GM23248 (cell line): ENCODE measurements at places on chromosomes 16 and 17.

DNA sequence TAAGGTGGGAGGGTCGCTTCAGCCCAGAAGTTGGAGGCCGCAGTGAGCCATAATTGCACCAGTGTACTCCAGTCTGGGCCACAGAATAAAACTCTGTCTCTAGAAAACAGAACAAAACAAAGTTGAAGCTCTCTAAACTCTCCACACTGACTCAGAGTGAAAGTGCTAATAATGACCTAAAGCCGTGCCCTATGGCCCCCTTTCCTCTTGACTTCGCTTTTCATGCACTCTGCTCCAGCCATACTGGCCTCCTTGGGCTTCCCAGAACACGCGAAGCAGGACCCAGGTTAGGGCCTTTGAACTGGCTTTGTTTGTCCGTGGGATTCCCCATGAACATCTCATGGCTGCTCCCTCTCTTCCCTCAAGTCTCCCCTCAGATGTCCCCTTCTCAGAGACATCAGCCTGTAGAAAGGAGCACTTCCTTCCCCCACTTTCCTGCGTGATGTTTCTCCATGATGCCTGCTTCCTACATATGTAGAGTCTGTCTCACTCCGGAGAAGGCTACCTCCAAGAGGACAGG, 18.6 kb upstream of the SPN start:
- DNase-seq = no peak

GRCh38 chr16:7792346-7792745, 459.7 kb downstream of the RBFOX1 start:
- DNase-seq = no peak

DNA sequence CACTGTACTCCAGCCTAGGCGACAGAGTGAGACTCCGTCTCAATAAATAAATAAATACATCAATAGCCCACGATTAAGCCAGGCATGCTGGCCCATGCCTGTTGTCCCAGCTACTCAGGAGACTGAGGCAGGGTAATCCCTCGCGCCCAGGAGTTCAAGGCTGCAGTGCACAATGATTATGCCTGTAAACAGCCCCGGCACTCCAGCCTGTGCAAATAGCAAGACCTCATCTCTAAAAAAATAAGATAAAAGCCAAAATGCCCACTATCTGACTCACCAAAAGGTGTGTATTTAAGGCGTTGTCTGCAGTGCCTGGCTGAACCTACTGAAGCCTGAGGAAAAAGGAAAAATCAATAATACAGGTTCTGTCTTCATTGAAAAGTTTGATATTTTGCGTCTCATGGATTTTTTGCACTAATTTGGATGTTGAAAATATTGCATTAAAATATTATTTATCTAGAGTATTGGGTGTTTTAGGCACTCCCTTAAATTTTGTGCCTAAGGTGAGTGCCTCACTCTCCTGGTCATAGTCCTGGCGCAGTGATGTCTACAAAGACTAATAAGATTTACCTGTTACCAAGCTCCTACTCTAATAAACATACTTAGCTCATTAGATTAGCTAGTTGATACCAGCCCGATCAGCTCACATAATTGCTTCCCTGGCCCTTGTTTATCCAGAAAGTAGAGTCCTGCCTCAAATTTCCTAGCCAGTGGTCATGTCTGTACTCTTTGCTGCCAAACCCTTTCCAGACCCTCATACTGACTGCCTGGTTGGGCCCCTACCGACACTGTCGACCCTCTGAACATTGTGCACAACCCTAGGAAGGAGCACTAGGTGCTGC, 24.7 kb upstream of the TOB1 start:
- no peak for DNase-seq

DNA sequence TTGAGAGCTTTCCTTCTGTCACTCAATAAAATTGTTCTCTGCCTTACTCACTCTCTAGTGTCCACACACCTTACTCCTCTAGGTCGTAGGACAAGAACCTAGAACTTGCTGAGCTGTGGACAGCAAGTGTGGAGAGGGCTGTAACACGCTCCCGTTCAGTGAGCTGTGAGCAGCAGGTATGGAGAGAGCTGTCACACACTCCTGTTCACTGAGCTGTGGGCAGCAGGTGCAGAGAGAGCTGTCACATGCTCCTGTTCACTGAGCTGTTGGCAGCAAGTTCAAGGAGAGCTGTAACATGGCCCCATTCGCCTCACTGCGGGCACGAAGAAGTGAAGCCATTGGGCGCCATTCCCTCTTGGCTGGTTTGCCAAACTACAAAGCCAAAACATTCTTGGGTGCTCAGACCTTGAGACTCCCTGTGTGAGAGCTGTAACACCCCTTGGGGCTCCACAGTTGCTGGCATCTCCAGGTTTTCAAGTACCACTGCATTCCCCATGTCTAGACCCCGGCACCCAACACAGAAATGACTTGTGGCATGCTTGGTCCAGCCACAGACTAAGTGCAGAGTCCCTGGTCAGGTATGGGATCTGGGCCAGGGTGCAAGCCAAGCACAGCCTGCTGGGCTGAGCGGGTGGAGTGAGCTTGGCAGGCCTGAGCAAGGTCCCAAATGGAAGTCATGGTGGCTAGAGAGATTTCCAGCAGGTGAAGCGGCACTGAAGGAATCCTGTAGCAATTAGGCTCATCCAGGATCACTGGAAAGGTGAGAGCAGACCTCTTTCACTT, 608.0 kb upstream of the CDH8 start:
- no peak for DNase-seq

GRCh38 chr17:63181856-63182255, 215.8 kb downstream of the TANC2 start:
- no peak for DNase-seq

- DNase-seq = peak; percentile 49
Measured at GRCh38 chr16:732936-733335, 6.0 kb downstream of the HAGHL start.

GRCh38 chr17:9217151-9218056, 196.1 kb downstream of the NTN1 start:
- DNase-seq = peak; percentile 89

DNA sequence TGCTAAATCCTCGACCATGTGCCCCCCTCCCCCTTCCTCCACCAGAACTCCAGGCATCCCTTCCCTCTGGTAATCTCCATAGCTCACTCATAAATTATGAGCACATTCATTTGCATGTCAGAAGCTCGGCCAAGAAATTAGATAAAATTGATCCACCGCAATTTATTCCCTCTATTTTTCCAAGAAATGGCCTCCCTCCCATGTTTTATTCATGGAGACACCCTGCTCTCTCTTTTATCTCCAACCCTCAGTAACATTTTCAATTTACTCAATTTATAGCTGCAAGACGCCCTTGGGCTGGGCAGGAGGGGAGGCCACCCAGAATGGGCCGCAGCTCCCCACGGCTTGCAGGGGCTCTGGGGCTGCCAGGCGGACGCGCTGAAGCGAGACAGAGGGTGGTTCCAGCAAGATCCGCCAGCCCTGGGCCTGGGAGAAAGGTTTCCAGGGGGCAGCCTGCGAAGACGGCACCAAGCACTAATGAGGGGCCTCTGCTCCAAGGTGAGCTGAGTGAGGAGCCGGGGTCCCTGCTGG, 54.7 kb upstream of the ZNF423 start:
- no peak for DNase-seq

GRCh38 chr16:21083729-21084268, 66.8 kb downstream of the DNAH3 start:
- DNase-seq = peak; percentile 78

DNA sequence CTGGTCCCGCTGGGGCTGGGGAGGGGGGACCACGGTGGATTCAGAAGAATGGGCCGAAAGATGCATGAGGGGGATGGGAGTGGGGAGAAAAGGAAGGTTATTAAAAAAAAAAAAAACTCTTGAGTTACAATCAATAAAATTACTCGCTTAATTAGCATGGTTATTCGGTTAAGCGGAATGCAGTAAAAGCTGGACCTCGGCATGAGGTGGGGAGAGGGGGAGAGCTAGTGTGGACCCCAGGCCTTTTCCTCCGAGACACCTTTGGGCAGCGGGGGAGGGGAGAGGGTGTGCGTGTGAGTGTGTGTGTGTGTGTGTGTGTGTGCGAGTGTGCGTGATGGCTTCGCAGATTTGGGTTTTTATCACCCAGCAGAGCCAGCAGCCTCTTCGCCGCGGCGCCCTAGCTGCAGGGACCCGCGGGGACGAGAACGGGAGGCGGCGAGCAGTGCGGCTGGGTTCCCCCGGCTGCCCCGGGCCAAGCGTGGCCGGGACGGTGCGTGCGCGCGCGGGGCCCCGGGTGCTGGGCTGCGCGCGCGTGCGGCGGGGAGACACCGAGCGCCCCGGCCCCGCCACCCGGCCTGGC, 3.7 kb downstream of the BAHCC1 start:
- DNase-seq = peak; percentile 67

- DNase-seq = no peak
Measured at GRCh38 chr16:56683424-56684172, 1.3 kb downstream of the MT1X start.
